ENCODE measurements at places on chromosomes 3 and 15.

- no peak for DNase-seq
Observed at GRCh38 chr15:67807836-67808235, 17.5 kb upstream of the SKOR1 start.

DNA sequence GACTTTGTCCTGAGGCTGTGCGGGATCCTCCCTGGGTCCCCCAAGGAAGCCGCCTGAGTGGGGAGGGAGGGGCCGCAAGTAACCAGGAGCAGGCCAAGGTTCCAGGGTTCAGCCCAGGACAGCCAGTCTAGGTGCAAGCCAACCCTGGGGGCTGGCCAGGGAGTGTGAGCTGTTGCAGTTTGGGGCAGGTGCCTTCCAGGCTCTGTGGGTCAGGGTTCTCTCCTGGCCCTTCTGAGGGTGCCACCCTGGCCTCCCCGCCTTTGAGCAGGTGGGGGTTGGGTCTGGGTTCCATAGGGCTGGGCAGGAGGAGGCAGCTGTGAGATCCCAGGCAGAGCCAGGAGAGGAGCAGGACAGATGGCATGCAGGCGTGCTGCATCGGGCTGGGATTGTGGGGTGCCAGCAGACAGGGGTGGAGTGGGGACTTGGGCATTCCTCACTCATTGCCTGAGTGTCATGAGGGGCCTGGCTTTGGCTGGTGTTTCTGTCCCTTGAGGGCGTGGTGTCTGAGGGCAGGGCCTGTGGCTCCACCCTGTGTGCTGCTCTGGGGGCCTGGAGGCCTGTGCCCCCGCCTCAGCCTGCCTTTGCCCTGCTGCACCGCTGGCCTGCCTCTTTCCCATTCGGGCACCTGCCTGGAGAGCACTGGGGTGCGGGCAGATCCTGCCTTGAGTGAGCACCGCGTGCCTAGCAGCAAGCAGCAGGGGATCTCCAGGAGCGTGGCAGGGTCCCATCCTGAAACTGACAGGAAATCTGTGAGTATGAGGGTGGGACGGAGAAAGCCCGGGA is 18.4 kb downstream of the KLF13 start:
- peak; percentile 59 for DNase-seq

DNA sequence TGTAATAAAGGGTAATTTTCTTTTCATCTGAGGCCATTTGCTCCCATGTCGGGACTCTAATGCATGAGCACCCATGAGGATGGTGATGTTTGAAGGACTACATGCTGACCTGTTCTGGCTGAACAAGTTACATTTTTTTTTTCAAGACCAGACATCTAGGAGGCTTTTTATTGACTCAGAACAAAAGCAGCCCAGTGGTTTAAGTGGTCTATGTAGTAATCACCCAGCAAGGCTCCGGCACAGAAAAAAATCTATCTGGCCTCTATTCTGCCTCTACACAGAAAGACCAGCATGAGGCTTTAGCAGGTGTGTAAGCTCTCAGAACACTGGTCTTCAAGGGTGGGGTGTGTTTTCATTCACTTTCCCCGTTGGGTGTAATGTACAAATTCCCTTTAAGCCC is 95.1 kb upstream of the ZBED2 start:
- DNase-seq, result no peak

GRCh38 chr3:37179144-37179967 is 5.0 kb upstream of the LRRFIP2 start:
- peak; percentile 15 for DNase-seq

- DNase-seq, result no peak
Observed at GRCh38 chr3:159252274-159252673, 450.4 kb downstream of the MFSD1 start.

All from activated CD4-positive, alpha-beta T cell treated with anti-CD3 and anti-CD28 coated beads for 48 hours (primary cell).